ENCODE measurements at places on chromosomes 11 and 22.

DNA sequence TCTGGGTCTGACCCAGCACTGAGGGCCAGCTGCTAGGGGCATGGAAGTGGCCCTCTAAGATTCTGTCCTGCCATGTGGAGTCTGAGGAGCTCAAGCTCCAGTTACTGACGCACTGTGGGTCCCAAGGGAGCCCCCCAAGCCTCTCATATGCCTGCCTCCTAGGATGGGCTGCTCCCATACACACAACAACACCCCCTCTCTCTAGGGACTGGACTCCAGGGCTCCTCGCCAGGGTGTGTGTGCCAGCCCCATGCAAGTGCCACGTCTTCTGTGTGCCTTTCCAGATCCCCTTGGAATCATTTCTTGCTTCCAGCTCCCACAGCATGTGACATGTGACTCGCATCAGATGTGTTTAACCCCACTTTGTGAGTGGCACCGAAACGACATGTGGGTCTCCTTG, 234.5 kb downstream of the CEP164 start:
- DNase-seq, result no peak

GRCh38 chr11:67284811-67285540, 4.1 kb upstream of the ANKRD13D start:
- DNase-seq, result no peak

- DNase-seq, result no peak
Measured at GRCh38 chr11:117668321-117668751, 128.7 kb downstream of the DSCAML1 start.

GRCh38 chr11:134385171-134385570, 26.9 kb downstream of the B3GAT1 start:
- DNase-seq, result no peak

DNA sequence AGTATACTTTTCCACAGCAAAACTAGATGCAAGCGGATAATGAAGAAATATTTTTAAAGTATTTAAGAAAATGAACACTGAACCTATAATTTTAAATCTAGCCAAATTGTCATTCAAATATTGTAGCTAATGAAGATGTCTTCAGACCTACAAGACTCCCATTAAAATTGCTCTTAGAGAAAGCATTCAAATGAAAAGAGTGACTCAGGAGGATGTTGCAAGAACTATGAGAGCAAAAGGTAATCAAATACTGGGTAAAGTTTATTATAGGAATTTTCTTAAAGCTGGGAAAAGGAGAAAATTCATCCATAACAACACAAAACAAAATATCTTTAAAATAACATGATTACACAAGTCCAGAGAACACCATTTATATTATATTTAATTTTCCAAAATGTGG, 5.4 kb upstream of the POU2AF1 start:
- DNase-seq, result no peak

GRCh38 chr22:49893025-49893424, 25.2 kb downstream of the ALG12 start:
- no peak for DNase-seq

- no peak for DNase-seq
Measured at GRCh38 chr22:48410536-48410935, 1417.1 kb downstream of the BRD1 start.

- DNase-seq, result no peak
Measured at GRCh38 chr11:1750481-1750839, at the start of gene IFITM10. Gene IFITM10 (minus strand): TSS chr11:1750595. CDS start chr11:1750442, 153 bp downstream.

DNA sequence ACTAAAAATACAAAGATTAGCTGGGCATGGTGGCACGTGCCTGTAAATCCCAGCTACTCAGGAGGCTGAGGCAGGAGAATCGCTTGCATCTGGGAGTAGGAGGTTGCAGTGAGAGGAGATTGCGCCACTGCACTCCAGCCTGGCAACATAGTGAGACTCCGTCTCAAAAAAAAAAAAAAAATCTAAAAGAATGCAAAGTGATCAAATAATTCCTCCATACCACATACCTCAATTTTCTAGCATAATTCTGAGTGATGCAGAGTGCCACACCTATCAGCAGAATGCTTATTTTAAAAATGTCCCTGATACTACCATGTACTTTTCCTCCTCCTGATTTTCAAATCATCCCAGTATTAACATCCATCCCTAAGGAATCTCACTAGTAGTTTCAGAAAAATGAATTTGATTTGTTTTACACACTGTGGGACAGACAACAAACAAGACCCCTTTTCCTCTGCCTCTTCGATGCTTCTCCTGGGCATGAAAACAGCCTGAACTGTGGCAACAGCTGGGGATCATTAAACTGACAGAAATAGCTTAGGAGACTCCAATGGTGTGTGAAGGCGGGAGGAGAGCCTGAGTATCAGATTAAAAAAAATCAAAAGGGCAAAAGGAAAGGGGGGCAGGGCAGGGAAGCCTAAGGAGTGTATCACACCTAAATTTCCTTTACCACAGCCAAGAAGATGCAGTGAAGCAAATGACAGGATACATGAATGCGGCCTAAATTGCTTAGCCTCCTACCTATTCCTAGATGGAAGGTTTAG, 114.7 kb downstream of the SGSM3 start:
- no peak for DNase-seq

DNA sequence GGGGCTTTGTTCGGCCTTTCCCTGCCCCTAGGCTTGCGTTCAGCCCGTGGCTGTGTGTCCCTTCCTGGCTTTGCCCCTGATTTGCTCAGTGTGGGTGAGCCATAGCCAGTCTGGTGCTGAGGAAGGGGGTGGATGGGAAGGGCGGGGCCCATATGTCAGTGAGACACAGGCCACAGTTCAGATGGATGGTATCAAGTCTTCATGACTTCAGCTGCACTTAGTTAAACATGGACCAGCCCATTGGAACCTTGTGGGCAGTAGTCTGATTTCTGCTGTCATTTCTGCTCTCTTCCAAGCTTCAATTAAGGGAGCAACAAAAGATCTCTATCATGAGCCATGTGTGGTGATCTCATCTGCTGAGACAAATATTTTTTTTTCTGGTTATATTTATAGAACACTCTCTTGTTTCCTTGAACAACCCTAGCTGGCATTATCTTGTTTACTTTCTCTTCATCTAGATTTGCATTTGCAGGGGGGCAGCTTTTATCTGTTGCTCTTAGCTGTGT, 21.6 kb upstream of the PEX26 start:
- no peak for DNase-seq

DNA sequence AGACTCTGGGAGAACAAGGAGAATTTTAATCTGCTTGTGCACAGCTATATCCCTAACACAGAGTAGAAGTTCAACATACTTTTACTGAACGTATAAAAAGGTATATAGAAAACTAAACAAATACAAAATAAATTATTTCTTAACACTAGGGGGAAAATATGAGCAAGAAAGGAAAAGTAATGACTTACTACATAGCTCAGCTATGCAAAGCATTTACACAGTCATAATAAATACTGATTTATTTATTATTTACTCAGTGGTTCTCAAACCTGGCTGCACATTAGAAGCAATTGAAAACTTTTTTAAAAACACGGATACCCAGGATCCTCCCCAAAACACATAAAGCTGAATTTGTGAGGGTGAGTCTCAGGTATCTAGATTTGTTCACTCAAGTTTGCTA, 182.5 kb downstream of the TTC28 start:
- no peak for DNase-seq

DNA sequence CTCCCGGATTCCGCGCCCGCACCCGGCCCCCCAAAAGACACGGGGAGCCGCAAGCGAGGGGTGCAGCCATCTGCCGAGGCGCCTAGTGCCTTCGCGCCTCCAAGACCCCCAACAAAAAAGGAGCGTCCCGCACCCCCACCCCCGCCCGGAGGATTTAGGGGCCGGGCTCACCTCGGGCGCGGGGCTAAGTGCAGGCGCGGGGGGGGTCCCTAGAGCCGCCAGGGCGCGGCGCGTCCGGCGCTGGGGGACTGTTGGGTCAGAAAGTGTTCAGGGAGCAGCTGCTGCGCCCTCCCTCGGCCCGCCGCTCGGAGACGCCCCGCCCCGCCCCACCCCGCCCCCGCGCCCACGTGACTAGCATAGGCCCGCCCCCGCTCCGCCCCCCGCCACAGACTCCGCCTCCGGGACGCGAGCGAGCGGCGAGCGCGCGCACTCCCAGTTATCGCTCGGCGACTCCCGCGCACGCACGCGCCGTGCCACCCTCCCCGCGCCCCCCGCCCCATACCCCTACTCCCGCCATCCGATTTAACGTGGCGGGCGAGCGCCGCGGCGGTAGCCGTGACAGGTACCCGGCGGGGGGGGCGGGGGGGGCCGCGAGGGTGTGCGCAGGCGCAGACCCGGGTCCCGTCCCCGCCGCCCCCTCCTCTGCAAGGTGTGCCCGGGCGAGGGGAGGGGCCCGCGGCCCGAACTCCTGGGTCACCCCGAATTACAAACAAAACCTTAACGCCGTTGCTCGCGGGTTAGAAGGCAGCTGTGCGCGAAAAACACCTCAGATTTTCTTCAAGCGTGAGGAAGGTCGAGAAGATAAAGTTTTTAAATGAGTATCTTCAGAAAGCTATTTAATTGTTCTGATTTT, 56.2 kb downstream of the KCNJ4 start:
- peak; percentile 84 for DNase-seq

- DNase-seq, result no peak
Measured at GRCh38 chr11:125102510-125102909, 8.9 kb downstream of the TMEM218 start.

GRCh38 chr11:14058061-14058460, 95.5 kb downstream of the SPON1 start:
- no peak for DNase-seq

GRCh38 chr11:130718120-130718519, 198.2 kb downstream of the SNX19 start:
- no peak for DNase-seq

DNA sequence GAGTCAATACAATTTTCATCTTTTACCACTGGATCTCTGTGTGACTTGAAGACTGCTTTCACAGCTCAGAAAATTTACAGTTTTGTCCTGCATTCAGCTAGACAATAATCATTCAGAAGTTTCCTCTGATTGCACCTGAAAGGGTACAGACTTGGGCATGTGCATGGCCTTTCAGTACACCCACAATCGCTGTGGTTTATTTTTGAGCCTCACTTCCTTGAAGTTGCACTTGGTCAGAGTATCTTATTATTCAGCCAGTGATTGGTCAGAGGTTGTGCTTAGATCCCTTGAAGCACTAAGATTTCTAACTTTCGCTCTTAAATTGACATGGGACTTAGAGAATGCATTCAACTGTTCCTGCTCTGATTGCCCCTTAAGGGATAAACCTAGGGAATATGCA, 508.2 kb downstream of the FAM181B start:
- DNase-seq, result no peak

DNA sequence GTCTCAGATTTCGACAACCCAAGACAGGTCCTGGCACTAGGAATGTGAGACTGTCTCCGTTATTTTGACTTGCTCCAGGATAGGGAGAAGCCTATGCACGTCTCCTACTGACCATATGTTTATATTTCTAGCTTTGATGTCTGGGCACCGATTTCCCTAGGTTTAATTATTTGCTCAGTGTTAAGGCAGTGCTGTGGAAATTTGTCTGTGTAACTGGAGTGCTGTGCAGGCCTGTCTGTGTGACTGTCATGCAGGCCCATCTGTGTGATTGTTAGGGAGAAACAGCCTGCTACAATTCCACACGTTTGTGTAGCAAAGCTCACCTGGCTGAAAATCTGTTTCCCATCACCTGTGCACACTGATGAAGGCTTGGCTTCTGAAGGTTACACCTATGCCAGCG, 29.6 kb upstream of the HSPA8 start:
- DNase-seq, result no peak

- DNase-seq, result no peak
Measured at GRCh38 chr11:5291207-5291838, 10.4 kb downstream of the OR51B4 start.

- no peak for DNase-seq
Measured at GRCh38 chr11:2302306-2302895, 588 bp downstream of the TSPAN32 start.

DNA sequence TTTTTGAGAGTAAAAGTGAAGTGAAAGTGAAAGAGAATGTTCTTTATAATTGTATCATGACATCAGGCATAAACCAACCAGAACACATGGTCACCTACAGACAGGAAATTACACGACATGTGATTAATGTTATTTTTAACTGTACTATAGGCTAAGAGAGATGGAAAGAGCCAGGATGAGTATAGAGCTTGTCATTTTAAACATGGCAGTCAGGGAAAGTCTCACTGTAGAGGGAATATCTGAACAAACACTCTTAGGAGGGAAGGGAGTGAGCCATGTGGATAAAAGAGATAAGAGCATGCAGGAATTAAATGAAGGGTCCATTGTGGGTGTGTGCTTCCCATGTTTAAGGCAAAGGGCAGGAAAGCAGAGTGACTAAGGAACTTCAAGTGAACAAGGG, 599.1 kb upstream of the FAT3 start:
- no peak for DNase-seq

DNA sequence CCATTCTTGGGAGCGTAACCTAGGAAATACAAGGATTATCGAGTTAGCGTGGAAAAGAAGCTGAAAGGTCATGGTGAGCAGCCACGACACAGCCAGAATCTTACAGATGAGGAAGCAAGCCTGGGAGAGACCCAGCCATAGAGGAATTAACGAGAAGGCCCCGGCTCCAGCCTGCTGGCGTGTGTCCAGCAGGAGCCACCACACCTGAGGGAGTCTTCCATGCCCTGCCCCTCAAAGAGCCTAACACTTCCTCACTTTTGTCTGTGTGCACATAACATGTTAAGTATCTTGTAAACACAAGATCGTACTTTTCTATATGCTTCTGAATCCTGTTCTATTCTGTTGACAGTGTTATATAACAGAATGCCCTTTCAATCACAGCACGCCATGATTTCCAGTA, 18.1 kb downstream of the CECR2 start:
- no peak for DNase-seq

DNA sequence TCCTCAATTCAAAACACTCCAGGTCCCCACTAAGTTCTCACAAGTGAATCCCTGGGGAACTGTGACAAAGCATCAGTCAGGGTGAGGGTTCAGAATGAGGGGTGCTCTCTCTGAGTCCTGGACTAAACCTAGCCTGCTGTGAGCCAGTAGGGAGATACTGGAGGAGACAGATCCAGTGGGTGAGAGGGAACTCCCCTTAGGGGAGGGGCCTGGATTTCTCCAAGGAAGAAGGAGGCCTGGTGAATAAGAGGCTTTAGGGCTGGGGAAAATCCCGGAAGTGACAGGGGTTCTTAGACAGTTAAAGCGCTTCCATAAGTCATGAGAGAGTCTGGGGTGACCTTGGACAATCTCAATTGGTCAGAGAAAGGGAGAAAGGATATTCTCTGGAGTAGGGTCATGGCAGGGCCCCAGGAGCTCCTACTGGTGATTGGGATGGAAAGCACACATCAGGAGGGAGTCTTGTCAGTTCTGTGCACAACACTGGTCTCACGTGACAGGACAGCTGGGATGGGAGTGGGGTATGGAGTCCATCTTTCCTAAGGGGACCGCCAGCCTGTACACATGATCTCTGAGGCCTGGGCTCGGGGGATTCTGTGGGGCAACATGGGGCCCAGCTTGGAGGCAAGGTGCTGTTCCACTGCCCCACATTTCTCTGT, 1.5 kb downstream of the TBC1D10A start:
- DNase-seq, result no peak

DNA sequence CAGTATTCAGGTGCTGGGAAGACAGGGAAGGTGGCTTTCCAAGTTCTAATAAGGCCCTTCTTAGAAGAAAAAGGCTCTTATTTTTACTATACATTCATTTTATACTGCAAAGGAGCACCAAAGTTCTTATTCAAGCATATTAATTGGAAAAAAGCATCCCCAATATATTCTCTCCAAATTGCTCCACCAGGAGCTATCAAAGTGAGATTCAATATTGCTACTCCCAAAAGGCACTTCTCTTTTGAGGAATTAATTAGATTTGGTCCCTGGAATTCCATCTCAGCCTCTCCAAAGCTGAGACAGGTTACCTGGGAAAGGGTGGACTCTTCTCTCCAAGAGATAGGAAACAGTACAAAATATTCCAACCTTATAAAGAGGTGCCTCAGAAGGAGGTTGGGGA, 134.1 kb downstream of the LARGE1 start:
- DNase-seq, result no peak

Data from activated CD4-positive, alpha-beta T cell treated with anti-CD3 and anti-CD28 coated beads, Interleukin-2, amount 50 U/mL, for 1 hour (primary cell).